IPS DF 6.9 (cell line): ENCODE measurements at places on chromosomes 11 and 22.
A peak's percentile ranks its signal among the peaks of the same experiment; 100 is the strongest.

- H3K36me3 ChIP-seq, result no peaks in the 10 kb centered on the region
- H3K4me1 ChIP-seq, result no peaks in the 10 kb centered on the region; the same call in 1 of the 2 replicates
- no peak for DNase-seq
Observed at GRCh38 chr11:131749101-131749500, 378.7 kb downstream of the NTM start.

GRCh38 chr22:17896586-17896985 is 122.3 kb upstream of the BID start:
- no peak overlapping the region for H3K4me3 ChIP-seq
- no peaks in the 10 kb centered on the region for H3K4me1 ChIP-seq
- H3K27me3 ChIP-seq, result no peaks in the 10 kb centered on the region
- H3K27ac ChIP-seq, result no peak overlapping the region

DNA sequence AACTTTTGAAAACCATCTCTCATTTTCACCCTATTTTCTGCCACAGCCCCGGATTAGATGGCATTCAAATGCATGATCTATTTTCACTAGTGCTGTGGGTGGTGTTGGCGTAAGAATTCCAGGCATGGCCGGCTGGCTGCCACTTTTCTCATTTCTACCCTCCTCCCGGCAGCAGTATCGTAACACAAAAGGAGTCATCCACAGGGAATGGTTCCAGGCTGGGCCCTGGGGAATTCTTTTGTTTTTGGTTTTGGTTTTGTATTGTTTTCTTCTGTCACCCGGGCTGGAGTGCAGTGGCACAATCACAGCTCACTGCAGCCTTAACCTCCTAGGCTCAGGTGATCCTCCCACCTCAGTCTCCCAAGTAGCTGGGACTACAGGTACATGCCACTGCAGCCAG is 13.8 kb downstream of the JAML start:
- no peak for DNase-seq
- H3K36me3 ChIP-seq, result no peaks in the 10 kb centered on the region
- H3K4me1 ChIP-seq, result peaks cover 4% of the 10 kb centered on the region; the same call in 1 of the 2 replicates

DNA sequence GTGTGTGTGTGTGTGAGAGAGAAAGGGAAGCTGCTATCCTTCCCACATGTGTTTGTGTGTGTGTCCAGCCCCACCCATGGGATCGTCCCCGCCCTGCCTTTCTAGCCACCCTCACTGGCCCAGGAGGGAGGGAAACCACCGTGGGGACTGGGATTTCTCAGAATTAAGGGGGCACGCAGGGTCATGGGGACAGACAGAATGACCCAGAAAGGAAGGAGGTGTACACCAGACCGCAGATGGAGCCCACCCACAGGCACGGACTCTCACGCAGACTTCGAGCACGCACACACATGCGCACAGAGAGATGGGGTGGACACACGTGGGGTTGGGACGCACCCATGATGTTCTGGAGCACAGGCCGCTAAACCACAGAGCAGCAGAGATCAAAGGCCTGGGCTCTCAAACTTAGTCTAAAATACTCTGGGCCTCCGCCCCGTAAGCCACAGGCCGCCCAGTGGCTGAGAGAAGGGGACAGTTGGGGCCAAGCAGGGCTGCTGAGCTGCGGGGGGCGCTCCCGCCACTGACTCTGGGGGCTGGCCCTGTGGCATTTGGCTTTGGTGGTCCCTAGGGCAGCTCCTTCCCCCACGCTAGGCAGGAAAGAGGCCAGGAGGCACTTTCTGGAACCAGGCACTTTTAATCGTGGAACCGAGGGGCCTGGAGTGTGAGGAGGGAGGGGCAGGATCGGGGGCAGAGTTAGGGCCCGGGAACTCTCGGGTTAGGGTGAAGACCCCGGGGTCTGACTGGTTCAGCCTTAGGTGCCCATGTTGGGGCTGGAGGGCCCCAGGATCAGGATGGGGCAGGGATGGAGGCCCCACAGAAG is 1.5 kb downstream of the IFITM5 start:
- no peaks in the 10 kb centered on the region for H3K27me3 ChIP-seq
- H3K4me3 ChIP-seq, result no peak overlapping the region
- H3K4me1 ChIP-seq, result peaks cover 14% of the 10 kb centered on the region
- peaks cover 15% of the 10 kb centered on the region for H3K36me3 ChIP-seq
- H3K27ac ChIP-seq, result no peak overlapping the region

DNA sequence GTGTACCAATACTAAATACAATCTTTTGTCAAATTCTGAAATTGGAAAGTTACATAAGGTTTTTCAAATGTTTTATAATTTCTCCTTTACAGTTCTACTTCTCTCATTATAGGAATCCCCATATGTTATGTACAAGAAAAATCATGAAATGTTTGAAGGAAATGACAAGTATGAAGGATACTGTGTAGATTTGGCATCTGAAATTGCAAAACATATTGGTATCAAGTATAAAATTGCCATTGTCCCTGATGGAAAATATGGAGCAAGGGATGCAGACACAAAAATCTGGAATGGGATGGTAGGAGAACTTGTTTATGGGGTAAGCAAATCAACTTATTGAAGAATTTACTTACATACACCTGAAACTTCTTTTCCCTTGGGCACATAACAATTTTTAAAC is 103.4 kb downstream of the MSANTD4 start:
- no peaks in the 10 kb centered on the region; the same call in 1 of the 2 replicates for H3K36me3 ChIP-seq
- H3K4me3 ChIP-seq, result no peak overlapping the region
- no peak overlapping the region for H3K27ac ChIP-seq

DNA sequence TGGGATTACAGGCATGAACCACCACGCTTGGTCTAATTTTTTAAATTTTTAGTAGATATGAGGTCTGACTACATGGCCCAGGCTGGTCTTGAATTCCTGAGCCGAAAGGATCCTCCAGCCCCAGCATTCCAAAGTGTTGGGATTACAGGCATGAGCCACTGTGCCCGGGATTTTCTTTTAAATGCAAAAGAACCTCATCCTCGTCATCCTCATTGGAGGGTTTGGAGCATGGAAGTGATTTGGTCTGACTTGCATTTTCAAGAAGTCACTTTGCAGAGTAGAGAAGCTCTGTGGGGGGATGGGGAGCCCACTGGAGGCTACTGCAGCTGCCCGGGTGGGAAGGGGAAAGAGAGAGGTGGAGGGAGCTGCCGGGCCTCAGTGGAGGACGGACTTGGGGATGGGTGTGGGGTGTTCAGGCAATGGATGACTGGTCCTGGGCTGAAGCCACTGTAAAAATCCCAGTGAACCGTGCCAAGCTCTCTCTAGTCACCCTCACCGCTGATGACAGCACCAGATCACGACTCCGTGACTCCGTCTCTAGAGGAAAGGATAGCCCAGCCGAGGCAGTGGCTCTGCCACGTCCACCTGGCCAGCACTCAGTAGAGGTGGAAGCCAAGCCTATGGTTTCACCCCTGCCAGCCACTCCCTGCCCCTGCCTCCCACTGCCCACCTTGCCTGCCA is 32.8 kb upstream of the SLC22A12 start:
- no peak overlapping the region for H3K4me3 ChIP-seq
- no peak overlapping the region for H3K27ac ChIP-seq
- no peaks in the 10 kb centered on the region for H3K27me3 ChIP-seq
- H3K36me3 ChIP-seq, result no peaks in the 10 kb centered on the region

DNA sequence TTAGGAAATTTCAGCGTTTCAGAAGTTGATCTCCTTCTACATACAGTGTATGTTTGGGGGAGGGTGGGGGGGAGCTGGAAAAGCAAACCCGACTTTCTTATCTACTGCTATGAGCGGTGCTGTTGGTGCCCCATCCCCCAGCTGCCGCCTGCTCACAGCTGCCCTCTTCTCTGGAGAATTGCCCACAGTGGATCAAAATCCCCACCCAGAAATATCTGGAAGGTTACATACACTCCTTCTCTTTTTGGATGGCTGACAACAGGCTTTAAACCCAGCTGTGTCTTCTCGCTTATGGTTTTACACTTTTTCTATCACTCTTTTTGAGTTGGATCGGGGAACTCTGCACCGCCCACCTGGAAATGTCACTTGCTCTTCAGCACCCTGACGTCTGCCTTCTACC is 56.4 kb downstream of the DHCR7 start:
- no peak for DNase-seq
- H3K27me3 ChIP-seq, result no peaks in the 10 kb centered on the region
- no peak overlapping the region for H3K4me3 ChIP-seq
- no peaks in the 10 kb centered on the region for H3K36me3 ChIP-seq
- no peak overlapping the region for H3K27ac ChIP-seq

- H3K36me3 ChIP-seq, result no peaks in the 10 kb centered on the region; the same call in 1 of the 2 replicates
- no peak overlapping the region for H3K27ac ChIP-seq
- H3K4me3 ChIP-seq, result no peak overlapping the region
- no peaks in the 10 kb centered on the region for H3K4me1 ChIP-seq
Observed at GRCh38 chr11:93747122-93747521, 5.7 kb downstream of the C11orf54 start.

DNA sequence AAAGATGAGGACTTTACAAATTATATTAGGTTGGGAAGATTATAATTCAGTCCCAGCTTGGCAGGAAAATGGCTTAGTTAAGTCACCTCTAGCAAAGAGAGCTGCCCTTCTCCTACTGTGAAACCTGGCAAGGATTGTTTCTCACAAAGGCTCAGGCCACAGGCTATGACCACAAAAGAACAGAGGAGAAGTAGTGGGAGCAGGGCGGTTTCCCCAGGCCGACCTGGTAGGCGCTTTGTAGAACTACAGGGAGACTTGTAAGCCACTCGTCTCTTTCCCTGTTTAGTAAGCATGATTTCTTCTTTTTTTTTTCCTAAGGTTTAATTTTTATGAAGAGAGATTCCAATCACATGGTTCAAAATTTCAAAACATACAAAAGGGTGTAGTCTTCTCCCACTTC is 4.6 kb downstream of the SNAP29 start:
- DNase-seq, result no peak
- no peak overlapping the region for H3K4me3 ChIP-seq
- no peak overlapping the region for H3K27ac ChIP-seq
- no peaks in the 10 kb centered on the region for H3K27me3 ChIP-seq

DNA sequence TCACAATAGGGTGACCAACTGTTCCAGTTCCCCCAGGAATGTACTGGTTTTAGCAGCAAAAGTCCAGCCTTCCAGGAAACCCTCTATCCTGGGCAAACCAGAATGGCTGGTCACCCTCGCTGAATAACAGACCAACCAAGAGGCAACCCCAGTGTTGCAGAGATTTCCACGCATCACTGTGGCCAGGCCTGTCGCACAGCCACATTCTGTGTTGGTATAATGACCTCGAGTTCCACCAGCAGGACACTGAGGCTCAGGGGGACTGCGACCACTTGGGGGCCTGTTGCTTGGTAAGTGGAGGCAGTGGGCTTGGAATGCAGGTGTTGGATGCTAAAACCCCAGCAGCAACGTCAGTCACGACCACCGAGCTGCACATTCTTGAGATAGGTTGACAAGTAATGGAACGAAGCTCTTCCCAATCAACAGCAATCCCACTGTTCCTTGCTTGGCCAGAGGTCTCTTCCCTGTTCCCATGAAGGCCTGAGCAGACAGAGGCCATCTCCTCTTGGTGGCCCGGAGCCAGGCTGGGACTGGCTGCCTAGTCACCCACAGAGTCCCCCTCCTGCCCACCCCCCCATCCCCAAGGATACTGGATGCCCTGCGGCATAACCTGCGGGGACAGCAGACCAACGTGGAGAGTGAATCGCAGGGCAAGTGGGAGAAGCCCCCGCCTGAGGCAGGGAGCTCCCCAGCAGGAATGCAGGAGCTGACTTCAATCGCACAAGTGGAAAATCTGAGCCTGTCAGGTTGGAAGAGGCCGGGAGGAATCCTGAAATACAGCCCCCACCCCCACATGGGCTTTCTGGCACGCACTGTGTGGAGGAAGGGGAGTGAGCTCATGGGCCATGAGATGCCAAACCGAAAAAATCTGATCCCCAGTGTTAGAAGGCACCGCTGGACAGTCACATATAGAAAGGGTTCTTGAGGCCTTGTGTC is 43.4 kb upstream of the MN1 start:
- no peak overlapping the region for H3K4me3 ChIP-seq
- H3K27ac ChIP-seq, result no peak overlapping the region
- H3K4me1 ChIP-seq, result peaks cover 11% of the 10 kb centered on the region
- peaks cover 3% of the 10 kb centered on the region; the same call in 1 of the 2 replicates for H3K36me3 ChIP-seq

GRCh38 chr11:21179770-21180169 is 510.4 kb downstream of the NELL1 start:
- no peaks in the 10 kb centered on the region for H3K4me1 ChIP-seq
- no peak overlapping the region for H3K4me3 ChIP-seq
- no peak for DNase-seq
- H3K27me3 ChIP-seq, result no peaks in the 10 kb centered on the region

DNA sequence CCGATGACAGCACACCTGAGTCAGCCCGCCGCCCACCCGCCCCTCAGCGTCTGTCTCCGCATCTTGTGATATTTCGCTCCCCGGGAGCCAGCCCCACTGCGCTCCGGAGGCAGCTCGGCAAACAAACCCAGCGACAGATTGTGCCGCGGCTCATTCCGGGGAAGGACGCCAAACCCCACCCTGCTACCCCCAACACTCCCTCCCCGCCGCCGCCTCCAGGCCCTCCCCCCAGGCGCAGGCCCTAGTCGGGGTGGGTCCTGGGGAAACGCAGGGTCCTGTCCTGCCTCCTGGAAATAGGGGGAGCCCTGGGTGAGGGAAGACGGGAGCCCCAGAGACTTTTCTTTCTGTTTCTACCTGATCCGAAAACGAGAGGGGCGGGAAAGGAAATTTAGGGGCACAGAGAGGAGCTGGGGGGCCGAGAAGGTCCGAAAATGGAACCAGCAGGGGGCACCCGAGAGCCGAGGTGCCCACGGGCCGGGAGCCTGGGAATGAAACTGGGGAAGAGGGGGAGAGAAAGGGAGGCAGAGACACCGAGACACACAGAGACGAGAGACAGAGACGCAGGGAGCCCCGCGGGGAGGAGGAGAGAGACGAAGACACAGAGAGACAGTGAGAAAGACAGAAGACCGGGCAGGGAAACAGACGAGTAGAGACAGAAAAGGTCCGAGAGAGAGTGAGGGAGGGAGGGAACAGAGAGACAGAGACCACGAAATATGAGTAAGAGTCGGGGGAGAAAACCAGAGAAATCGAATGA is 1.7 kb upstream of the RTN4RL2 start:
- H3K36me3 ChIP-seq, result no peaks in the 10 kb centered on the region
- peaks cover 11% of the 10 kb centered on the region for H3K27me3 ChIP-seq
- peak overlapping the region; percentile 90; the same call in 1 of the 2 replicates for H3K4me3 ChIP-seq
- peaks cover 9% of the 10 kb centered on the region for H3K4me1 ChIP-seq

DNA sequence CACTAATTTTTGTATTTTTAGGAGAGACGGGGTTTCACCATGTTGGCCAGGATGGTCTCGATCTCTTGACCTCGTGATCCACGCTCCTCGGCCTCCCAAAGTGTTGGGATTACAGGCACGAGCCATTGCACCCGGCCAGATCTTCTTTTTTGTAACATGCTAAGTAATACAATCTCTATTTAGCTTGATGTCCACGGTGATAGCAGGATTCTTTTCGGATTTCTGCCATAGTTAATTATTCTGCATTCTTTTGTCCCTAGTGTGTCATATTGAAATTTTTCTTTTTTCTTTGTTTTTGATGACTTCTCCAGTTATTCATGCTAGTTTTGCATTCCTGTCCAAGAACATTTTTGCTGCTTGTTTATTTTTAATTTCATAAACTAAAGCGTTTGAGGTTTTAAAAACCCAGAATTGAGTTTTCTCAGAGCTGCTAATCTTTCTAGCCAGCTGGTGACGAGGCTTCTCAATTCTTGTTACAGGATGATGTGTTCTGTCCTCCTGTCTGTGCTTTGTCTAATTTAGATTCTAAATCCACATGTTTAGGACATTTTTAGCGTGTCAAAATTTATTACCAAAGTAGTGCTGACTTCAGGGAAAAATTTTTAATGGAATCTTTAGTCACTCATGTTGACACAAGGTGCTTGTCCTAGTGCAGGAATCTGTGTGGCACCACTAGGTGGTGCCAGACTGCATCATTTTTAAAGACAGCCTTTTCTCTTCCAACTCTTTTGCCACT is 21.8 kb downstream of the NF2 start:
- no peak overlapping the region for H3K4me3 ChIP-seq
- H3K36me3 ChIP-seq, result no peaks in the 10 kb centered on the region
- peaks cover 1% of the 10 kb centered on the region; the same call in 1 of the 2 replicates for H3K4me1 ChIP-seq
- DNase-seq, result no peak
- no peaks in the 10 kb centered on the region for H3K27me3 ChIP-seq
